CD4-positive, alpha-beta memory T cell (primary cell): ENCODE measurements at places on chromosomes 1 and 21. TPM values are rescaled to one million over a fixed set of nuclear protein-coding genes. Genes with fewer than 3 reads are reported as not detected.

Gene CELA2B
- total RNA-seq, result not detected

Gene URB2
- 8.5 TPM for total RNA-seq

Gene LRRC53
- not detected for total RNA-seq

Gene OLIG1
- total RNA-seq, result not detected

Gene TBX15
- not detected for total RNA-seq

GRCh38 chr1:41396084-41396483 lies 34.9 kb downstream of the FOXO6 start:
- no peak for DNase-seq

- no peak for DNase-seq
Observed at GRCh38 chr1:111275780-111276433, 14.7 kb upstream of the CHIA start.

DNA sequence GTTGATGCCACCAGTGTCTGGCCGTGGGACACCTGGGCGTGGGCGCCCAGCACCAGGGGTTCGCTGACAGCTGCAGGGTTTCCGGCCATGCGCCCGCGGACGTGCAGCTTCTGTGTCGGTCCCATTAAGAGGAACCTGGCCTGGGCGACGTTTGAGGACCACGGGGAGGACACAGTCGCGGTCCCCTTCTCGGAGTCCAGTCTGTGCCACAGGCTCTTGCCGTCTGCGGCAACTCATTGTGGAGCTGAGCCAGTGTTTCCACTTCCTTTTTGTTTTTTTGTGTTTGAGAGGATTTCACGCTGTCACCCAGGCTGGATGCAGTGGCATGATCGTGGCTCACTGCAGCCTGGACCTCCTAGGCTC lies 1.6 kb upstream of the C1orf159 start:
- no peak for DNase-seq

DNA sequence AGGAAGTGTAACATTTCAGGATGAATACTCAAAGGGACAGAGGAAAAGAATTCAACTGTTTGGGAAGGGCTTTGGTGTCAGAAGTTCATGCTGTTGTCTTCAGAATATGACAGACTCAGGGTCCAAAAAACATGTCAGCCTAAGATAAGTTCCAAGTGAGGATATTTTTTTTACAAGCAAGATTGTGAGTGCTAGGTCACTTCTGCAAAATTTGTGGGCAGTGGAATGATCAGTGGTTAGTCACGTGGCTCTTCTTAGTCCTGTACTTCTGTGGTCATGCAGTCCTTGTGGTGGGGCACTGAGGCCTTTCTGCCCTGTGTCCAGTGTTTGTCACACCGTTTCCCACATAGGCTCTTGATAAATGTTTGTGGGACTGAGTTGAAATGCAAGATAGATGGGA lies 5.2 kb downstream of the RGL1 start:
- DNase-seq, result no peak

GRCh38 chr1:68269637-68270430 lies 37.5 kb upstream of the WLS start:
- no peak for DNase-seq

DNA sequence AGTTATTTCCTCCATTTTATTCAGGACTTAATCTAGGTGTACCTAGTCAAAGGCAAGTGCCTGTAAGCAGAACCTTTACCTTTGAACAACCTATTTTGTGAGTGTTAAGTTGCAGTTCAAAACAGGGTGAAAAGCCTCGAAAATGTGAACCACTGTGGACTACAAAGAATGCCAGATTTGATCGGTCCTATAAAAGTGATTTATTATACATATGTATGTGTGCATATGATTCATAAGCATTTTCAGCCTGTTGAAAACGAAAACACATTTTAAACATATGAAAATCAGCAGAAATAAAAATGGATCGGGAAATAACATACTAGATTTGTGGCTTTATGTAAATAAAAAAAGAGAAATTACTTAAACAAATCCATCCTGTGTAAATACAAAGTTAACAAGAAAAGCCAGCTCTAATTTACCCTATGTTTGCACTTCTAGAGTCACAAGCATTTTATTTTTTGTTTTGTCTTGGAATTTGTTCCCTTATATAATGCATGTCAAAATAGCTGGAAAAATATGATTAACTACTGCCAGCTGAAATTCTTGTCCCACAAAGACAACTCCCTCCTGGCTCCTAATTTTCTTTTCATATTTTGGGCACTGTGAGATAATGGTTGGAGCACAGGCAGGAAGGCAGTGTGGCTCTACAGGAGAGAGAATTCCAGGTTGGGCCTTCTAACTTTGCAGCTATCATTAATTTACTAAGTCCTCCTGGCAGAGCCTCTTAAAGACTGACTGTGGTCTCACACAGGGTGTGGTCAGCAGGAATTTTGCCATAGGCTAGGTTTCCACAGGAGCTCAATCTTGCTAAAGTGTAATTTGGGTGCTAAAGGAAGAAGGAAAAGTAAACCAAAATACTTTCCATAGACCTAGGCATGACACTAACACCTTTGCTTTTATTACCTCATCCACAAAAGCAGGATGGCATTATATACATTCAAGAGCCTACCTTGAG lies 70.2 kb upstream of the CDC42BPA start:
- DNase-seq, result no peak

GRCh38 chr21:14453339-14454015 lies 70.5 kb upstream of the HSPA13 start:
- DNase-seq, result no peak
